ENCODE measurements at places on chromosomes 5 and 9.

- DNase-seq: no peak
Measured at GRCh38 chr9:36987409-36987808, 46.7 kb downstream of the PAX5 start.

DNA sequence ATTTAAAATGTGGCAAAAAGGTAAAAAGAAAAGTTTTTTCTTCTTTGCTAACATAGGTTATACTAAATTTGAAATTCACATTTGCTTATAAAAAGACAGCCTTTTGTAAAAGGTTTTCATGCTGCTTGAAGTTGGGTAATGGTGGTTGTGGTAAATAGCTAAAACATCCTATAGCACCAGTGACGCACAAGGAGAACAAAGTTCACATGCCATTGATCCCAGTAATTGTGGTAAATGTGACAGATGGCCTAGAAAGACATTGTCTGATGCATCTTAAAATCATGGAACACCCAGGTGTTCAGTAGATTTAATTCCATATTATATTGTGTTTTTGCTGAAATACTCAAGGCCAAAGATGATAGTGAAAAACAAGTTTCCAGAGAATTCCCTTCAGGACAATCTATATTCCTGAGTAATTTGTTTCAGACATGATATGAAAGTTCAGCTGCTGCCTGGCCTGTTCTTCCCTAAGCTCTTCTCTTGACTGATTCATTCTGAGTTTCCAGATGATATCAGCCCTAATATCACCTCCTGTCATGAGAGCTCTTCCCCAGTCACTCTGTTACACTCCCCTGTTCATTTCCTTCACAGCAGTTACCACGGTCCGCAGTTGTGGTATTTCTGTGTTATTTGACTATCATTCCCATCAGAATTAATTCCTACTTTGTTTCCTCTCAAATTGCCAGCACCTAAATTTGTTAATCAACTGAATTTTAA is 4.6 kb upstream of the FBXL17 start:
- DNase-seq: no peak

DNA sequence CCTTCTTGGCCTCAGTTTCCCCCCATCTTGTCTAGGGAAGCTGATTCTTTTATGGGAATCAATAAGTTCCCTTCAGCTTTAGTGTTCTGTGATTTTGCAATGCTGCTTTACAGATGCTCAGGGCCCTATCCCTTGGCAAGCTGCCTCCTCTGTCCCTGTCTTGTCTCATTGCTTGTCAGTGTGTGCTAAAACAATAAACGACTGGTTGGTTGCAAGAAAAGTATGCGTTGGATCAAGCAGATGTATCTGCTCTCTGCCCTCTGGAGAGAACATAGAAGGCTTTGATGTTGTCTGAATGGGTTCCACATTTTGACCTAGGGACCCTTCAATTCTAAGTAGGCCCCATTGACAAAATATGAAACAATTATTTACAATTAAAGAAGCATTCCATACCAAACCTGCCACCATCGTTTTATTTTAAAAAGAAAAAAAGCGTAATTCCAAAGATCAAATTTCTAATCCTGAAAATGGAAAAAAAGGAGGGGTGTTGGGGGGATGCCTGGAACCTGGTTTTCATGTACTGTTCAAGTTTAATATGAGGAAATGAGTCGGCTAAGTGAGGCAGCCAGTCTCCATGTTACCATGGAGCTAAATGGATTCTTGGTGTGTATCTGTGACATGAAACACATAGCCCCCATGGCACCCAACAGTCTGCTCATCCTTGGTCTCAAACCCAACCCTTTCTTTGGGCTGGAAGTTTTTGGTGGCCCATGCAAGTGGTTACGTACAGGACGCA is 31.2 kb upstream of the TARS1 start:
- DNase-seq: no peak

DNA sequence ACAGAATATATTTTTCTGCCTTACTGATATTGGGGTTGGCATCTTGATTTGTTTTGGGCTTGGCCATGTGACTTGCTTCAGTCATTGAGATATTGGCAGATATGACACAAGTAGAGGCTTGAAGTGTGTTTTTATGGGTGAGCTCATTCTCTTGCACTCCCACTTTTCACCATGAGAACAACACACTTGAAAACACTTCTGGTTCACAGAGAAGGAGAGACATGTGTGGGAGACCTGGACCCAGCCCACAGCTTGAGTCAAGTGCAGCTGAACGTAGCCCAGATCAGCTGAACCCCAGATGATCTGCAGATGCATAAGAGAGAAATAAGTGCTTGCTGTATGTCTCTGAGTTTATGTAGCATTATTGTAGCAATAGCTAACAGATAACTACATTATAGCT is 155.4 kb downstream of the SEMA6A start:
- no peak for DNase-seq

DNA sequence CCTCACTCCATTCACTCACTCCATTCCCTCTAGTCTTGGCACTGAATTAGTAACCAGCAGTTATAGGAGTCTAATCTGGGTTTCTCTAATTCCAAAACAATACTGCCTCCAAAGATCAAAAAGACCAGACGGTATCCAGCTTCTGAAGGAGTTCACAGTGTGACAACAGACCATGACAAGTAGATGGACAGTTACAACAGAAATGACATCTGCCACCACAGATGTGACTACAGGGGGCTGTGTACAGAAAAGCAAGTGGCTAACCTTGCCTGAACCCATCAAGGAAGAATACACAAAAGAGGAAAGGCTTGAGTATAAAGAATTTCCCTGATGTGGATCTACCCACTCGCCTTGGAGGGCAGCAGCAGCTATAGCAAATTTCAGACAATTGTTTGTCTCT is 112.4 kb downstream of the ACTL7B start:
- DNase-seq: no peak

DNA sequence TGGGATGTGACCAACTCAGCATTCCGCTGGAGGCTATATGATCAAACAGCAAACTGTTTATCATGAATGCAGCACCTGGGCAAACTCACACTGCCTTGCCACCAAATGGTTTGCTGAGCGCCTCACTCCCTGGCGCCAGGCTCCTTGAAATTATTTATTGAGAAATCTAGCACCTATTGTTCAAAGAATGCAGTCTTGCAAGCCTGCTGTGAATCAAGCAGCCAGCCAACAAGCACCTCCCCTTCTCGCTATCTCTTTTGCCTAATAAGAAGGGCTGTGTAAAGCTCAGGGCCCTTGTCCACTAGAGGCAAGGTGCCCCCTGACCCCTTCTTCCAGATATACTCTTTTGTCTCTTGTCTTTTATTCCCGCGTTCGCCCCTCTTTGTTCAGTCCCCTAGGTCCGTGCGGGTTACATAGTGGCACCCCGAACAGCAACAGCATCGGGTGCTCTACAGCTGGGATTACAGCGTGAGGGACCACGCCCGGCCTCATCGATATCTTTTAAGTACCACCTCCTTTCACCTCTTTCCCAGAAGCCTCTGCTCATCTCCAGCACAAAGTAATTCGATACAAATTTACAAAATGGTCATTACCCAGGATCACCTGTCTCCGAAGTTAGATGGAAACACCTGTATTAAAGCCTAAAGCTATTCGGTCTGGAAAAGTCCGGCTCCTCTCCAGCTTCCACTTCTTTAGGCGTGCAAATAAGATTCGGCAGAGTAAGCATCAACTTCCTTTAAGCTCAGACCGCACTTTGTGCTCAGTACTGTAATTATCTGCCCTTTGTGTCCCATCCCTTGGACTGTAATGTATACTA is 896 bp downstream of the RIGI start:
- no peak for DNase-seq

DNA sequence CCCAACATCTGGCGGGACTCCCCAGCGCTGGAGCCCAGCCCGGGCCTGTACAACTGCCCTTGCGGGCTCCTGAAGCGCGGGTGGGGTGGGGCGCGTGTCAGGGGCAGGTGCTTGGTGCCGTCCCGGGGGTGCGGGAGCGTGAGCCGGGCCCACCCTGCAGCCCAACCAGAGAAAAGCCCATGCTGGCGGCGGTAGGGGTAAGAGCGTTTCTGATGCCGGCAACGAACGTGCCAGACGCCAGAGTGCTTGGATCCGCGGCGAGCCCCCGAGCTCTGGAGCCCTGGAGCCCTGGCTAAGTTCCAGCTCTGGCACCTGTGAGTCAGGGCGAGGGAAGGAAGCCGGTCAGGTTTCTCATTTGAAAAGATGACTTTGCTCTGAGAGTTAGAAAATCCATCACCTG is 58.0 kb downstream of the ZNF510 start:
- no peak for DNase-seq

GRCh38 chr5:160511280-160511929 is 89.8 kb downstream of the PTTG1 start:
- DNase-seq: no peak

DNA sequence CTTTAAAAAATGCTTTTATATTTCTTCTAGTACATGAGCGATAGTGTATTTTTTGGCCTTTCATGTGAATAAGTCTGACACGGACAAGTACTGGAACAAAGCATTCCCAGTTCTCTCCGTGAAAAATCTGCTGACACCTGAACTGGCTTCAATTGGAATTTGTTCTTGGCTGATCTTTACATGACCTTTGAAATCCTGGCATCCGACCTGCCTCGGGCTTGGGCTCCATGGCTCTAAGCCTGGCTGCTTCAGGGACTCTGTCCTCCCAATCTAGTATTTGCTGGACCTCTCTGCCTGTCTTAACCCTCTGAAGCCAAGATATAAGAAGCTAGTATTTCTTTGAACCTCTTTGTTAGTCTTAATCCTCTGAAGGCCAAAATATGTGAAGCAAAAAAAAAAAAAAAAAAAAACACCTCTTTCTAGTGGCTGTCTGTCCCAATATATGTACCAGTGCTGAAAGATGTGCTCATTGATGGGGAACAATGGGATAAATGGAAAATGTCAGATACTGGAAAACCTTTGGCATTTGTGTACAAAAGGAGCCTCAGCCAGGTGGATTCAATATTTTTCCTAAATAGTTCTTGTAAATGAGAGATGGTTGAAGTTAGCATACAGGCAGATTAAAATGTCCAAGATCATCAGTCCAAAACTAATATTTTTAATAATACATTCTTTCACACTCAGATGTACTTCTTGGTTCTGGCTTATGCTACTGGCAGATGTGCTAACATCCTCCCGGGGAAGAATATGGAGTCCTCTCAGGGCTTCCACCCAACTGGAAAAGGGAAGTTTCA is 470.6 kb downstream of the TUSC1 start:
- DNase-seq: no peak

DNA sequence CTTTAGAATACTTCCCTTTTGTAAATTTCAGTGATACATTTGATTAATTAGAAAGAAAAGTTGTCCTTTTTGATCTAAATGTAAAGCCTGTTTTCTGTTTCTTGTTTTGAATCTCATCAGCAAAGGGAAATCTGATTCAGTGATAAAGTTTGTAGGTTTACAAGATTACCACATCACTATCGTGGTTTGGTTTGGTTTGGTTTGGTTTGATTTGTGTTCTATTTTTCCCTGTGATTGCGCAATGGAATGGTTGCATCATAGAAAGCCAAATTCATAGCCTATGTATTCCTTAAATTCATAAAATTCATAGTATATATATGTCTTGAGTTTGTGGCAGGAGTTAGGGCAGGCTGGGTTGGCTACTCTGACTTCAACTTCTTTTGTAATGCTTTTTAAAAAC is 15.2 kb downstream of the SRFBP1 start:
- no peak for DNase-seq

DNA sequence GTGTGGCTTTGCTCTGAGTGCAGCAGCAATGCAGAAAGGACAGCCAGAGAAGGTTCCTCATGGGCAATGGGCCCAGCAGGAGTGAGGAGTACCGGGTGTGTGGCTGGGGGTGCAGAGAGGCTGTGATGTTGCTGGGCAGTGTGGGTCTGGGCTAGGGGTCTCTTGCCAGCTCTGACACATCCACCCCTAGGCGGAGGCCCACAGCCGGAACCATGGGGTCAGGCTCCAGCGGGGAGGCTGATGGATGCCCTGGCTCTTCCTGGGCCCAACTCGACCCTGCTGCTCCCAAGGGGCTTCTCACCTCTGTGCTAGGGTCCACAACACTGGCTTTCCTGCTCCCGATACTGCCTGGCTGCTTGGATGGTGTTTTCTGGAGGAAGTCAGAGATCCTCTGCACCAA is 19.9 kb downstream of the TBC1D9B start:
- DNase-seq: no peak

- no peak for DNase-seq
Measured at GRCh38 chr9:131346559-131346958, 47.3 kb upstream of the PRRC2B start.

- DNase-seq: no peak
Measured at GRCh38 chr9:7130266-7130820, 372.6 kb downstream of the KDM4C start.

- no peak for DNase-seq
Measured at GRCh38 chr5:1747803-1748085, 51.9 kb downstream of the MRPL36 start.

GRCh38 chr9:128225770-128226411 is 22.7 kb downstream of the DNM1 start:
- no peak for DNase-seq

GRCh38 chr9:27563738-27564430 is 9.4 kb downstream of the C9orf72 start:
- DNase-seq: no peak

DNA sequence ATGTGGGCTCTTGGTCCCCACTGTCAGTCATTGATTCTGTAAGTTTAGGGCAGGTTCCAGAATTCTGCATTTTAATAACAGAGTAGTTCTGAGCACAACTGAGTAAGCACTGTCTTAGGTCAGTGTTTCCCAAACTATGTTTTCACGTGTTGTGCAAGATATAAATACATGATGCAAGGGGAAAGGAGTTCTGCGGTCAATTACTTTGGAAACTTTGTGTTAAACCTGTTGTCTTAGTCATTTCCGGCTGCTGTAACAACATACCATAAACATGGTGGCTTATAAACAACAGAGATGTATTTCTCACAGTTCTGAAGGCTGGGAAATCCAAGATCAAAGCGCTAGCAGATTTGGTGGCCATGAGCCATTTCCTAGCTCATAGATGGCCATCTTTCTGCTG is 69.8 kb downstream of the EQTN start:
- no peak for DNase-seq

- no peak for DNase-seq
Measured at GRCh38 chr9:124030969-124031451, 19.4 kb downstream of the LHX2 start.

DNA sequence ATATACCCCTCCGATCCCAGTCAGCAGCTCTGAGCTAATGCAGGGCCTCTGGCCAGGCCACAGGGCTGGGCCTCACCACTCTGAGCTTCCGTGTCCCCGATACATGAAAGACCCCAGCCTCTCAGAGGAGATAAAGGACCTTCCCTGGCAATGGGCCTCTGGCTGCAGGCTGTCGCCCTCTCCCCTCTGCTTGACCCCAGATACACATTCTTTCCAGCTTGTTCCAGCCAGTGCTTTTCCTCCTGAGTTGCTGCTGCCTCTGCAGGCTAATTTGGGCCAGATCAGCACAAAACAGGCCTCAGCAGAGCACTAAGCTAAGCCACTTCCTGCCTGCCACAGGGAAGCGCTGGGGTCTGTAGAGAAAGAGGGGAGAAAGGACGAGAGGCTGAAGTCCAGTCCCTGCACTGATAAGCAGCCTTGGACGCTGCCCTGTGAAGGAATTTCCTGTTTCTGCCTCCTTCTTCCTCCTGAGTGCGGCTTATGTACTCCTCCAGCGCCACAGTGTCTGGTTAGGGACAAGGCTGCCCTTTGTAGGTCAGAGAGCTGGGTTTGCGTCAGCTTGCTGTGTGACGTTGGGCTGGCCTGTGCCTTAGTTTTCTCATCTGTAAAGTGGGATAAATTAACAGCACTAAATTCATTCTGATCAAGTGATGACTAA is 73.0 kb upstream of the IL17B start:
- no peak for DNase-seq
